ENCODE measurements at places on chromosomes 16 and 17.

GRCh38 chr16:50642349-50642748 lies 38.8 kb downstream of the SNX20 start:
- DNase-seq: no peak

DNA sequence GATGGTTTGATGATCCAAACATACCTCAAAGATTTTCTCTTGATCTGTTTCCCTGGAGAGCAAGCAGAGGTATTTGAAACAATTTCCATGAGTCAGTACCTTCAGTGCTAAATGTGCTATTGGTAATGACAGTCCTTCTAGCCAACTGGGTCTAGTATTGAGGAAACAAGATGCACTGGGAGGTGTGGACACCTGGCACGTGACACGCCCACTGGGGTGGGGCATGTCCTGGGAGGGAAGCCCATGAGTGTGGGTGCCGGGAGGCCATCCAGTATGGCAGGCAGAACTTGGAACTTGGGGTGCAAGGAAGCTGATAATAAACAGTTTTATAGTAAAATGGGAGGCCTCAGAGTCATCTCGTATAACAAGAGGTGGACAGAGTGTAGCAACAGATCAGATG lies 17.9 kb upstream of the AKAP1 start:
- no peak for DNase-seq

DNA sequence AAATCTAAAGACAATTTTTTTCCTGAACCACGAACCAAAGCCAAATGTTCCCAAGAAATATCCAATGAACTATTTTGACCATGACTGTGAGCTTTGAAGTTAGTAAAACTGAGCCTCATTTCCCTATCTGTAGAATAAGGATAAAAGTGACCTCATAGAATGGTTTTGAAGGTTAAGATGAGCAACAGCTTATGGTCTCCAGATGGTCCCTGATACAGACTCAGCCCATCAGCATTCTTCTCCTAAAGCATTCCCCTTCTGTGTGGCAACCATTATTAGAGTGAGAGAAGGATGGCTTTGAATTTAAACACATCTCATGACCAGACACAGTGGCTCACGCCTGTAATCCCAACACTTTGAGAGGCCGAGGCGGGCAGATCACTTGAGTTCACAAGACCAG lies 70.1 kb downstream of the COPRS start:
- DNase-seq: no peak

DNA sequence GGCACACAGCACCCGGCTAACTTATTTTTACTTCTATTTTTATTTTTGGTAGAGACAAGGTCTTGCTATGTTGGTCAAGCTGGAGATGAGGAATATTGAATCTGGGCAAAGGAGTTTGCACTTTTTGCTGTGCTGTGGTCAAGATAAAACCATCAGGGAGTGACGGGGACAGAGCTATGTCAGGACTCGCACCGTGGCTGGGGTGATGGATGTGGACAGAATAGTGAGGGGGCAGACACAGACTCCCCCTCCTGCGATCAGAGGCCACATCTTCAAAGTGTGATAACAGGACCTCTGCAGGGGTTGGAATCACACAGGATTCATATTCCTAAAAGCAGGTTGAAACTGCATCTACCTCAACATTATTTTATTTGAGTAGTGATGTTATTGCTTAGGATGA lies 25.6 kb downstream of the IL21R start:
- no peak for DNase-seq

- no peak for DNase-seq
These were observed 470 bp downstream of the KRT23 start for GRCh38 chr17:40936976-40937375.

DNA sequence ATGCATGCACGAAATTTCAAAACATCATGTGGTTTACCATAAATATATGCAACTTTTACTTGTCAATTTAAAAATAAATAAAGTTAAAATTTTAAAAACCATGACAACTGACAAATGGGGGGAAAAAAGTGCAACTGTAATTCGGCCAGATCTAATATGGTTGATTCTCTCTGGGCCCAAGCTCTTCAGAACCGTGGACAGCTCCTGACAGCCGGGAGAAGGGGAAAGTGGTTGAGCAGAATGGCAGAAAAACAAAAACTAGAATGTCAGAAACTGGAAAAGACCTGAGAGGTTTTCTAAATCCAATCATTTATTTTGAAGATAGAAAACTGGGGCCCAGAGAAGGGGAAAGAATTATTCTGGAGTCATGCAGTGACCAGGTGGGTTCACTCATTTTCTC lies 126.6 kb downstream of the TMEM132E start:
- DNase-seq: no peak

GRCh38 chr17:65892912-65893377 lies 299.0 kb downstream of the CEP112 start:
- DNase-seq: no peak

DNA sequence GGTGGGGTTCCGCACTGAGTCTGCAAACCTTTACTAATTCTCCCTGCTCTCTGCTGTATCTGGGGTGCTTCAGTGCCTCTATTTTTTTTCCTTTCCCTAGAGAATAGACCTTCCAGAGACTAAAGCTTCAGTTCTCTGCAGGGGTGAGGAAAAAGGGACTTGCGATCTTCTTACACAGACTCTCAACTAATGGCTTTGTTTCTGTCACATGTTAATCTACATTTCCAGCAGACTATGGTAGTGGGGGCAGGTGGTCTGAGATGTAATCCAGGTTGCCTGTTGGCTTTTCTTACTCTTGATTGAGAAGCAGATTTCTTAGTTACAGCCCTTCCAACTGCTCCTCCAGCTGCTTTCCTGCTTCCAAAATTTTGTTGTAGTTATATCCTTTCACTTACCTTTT lies 229.0 kb upstream of the NLRP1 start:
- no peak for DNase-seq

- peak; percentile 46 for DNase-seq
These were observed 61.6 kb downstream of the RGS9 start for GRCh38 chr17:65198653-65199382.

DNA sequence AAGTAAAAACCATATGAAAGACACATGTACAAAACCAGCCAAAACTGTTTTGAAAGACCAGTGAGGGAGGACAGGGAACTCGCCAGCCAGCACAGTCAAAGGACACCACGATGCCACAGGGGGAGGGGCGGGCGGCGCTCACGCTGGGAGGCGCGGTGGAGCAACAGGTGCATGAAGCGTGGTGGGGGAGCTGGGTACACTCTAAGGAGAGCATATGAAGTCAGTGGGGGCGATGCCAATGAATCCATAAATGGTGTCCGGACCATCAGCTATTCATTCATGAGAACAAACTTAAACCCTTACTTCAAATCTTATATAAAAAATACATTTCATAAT lies 101.0 kb upstream of the DNAH17 start:
- no peak for DNase-seq

GRCh38 chr17:75499313-75500022 lies 15.9 kb downstream of the CASKIN2 start:
- no peak for DNase-seq

DNA sequence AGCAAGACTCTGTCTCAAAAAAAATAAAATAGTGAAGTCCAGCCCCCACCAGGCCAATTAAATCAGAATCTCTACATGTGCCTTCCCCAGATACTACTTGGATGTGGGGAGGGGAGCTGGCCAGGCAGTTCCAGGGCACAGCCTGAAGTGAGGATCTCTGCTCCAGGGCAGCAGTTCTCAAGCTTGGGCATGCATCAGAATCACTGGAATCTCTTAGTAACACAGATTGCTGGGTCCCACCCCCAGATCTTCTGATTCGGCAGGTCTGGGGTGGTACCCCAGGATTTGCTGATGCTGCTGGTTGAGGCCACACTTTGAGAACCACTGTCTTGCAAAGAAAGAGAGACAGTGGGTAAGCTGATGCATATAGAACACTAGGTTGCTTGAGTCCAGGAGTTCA lies 8.3 kb upstream of the CDH5 start:
- no peak for DNase-seq

DNA sequence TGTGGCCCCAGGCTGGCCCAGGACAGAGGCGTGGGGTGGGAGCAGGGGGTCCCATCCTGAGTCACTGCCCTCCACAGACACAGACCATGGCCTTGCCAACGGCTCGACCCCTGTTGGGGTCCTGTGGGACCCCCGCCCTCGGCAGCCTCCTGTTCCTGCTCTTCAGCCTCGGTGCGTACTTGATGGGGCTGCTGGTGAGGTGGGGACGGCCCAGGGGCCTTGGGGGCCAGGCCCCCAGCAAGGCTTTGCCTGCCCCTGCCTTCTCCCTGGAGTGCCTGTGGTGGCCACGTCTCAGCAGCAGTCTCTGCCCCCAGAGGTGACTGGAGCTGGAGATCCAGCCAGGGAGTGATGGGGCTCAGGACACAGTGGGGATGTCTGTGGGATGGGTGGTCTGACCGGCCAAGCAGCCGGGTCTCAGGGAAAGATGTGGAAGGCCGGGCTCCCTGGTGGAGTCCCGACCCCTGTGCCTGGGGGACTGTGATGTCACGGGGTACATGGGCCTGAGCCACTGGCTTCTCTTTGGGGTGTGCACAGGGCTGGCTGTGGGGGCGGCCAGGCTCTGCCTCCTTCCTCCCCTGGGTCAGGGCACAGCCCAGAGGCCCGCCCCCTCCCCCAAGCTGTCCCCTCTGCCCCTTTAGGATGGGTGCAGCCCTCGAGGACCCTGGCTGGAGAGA lies 2.2 kb downstream of the MSLN start:
- no peak for DNase-seq
